ENCODE measurements at places on chromosomes 1 and 21. TPM values are rescaled to one million over a fixed set of nuclear protein-coding genes. Genes with fewer than 3 reads are reported as not detected.

RNF186 gene
- total RNA-seq, result not detected

REN gene
- total RNA-seq, result not detected

GRCh38 chr1:26959722-26960624 lies at the start of gene KDF1:
KDF1 (minus strand) TSS chr1:26960468; CDS start chr1:26952380, 8,088 bp downstream.
- no peak for DNase-seq

CYP4X1 gene
- 17.9 TPM for total RNA-seq

- DNase-seq, result no peak
Measured at GRCh38 chr1:110107867-110108469, 4.3 kb upstream of the UBL4B start.

TTLL10 gene
- not detected for total RNA-seq

GRCh38 chr1:86016076-86016759 lies 140.4 kb downstream of the COL24A1 start:
- DNase-seq, result no peak

DNA sequence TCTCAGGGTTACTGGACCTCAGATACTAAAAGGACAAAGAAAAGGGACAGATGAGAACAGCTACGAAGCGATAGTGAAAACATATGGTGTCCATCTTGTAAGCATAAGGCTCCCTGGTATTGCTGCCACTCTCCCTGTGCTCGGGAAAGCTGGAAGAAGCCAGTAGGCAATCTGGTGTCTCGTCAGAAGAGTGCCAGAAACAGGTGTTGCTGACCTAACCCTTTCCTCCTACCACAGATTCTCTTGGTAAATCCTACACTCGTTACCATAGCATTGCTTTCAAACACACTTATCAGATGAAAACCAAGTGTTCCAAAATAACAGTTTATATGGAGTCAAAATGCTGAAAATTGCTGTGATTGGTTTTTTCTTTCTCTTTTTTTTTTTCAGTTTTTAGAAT lies 146.3 kb downstream of the NRIP1 start:
- DNase-seq, result no peak

GRCh38 chr1:180951836-180952656 lies 39.3 kb downstream of the KIAA1614 start:
- no peak for DNase-seq

CD101 gene
- total RNA-seq, result 3.9 TPM

INAVA gene
- total RNA-seq, result 42.2 TPM

Data from vagina (tissue), 2 donors.